Natural killer cell (primary cell): ENCODE measurements at places on chromosomes 4 and X. TPM values are rescaled to one million over a fixed set of nuclear protein-coding genes. Genes with fewer than 3 reads are reported as not detected.

DNA sequence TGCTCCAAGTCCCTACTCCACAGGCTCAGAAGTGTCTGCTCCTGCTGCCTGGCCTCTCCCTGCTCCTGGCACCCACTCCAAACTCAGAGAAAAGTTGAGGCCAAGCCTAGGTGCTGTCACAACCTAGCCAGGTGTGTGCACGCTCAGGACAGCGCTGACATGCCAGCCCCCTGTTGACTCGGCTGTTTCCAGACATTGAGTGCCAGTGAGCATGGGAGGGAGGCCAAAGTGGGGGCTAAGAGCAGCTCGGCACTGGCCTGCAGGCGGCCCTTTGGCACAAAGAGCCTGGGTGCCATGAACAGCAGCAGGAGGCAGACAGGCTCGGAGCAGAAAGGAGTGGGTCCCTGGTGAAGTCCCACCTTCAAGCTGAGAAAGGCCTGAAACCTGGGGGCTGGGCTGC is 79.6 kb upstream of the DDX60 start:
- DNase-seq = no peak

DNA sequence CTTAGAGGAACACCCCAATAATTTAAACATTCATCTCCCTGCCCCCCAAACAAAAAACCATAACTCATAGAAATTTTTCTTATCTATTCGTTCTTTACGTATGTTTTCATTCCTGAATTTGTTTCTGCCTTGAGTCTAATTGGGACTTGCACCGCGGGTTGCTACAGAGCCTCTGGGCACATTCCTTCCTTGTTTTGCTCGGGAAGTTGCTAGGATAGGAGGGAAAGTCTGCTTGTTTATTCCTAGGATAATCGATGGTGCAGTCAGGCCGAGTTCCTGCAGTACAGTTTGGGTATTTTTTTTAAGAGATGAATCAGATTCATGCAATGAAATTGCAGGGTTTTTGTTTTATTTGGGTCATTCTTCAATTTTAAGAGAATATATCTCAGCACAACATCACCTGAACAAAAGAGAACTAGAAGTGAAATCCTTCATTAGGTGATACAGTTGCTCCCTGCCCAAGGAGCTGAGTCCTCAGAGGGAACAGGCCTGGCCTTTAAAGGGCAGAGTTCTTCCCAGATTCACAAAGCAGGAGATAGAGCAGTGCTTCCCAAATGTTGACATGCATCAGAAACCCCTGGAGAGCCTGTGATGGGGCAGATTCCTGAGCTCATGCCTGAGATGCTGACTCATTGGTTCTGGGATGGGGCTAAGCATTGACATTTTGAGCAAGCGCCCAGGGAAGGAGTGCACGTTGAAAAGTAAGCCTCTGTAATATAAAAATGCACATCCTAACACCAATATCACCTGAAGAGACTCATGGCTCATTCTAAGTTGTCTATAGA is 114.9 kb upstream of the FAM9B start:
- no peak for DNase-seq

GRCh38 chrX:118249146-118249545 is 96.8 kb upstream of the WDR44 start:
- no peak for DNase-seq

- no peak for DNase-seq
Observed at GRCh38 chrX:9072281-9072680, 38.4 kb upstream of the FAM9B start.

DNA sequence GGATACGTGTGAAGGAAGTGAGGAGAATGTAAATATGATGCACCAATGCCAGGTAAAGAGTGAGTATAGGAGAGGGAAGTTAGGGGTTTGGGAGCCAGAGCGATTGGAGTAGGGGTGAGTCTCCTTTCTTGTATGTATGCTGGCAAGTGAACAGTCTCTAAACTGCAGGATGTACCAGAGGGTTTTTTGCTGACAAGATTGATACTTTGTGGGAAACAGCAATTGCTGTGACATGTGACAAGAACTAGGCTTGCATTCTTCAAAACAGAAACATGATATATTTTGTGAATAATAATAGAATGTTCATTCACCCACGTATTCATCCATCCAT is 706 bp downstream of the CHIC1 start:
- DNase-seq = no peak

The GLRA2 gene
- total RNA-seq = not detected

DNA sequence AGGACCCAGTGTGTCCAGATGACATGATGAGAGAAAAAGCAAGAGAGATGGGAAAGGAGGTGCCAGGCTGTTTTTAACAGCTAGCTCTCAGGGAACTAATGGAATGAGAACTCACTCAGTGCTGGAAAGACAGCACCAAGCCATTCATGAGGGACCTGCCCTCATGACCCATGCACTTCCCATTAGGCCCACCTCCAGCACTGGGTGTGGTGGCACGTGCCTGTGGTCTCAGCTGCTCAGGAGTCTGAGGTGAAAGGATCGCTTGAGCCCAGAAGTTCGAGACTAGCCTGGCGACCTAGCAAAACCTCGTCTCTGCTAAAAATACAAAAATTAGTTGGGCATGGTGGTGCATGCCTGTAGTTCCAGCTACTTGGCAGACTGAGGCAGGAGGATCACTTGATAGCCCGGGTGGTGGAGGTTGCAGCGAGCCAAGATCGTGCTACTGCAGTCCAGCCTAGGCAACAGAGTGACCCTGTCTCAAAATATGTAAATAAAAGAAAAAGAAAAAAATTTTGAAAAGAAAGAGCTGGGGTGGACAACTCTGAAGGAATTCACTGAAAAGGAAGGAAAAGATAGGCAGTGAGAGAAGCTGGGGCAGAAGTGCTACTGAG is 50.9 kb downstream of the FAM193A start:
- DNase-seq = no peak

- no peak for DNase-seq
Observed at GRCh38 chr4:38989487-38989886, 42.7 kb downstream of the TMEM156 start.

DNA sequence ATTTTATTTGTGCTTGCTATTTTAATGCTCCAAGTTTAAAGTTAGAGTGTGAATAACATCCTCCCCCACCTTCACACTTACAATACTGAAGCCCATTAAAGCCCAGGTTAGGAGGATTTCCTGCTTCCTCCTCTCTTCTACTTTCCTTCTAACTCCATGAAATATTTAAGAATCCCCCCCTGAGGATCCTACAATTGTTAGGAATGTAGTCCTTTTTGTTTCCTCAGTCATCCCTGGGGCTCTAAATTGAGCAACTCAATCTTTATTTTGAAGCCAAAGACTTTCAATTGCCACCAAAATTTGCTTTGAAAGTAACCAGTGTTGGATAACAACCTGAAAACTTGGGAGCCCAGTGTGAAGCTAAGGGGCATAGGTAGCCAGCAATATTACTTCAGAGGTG is 276.9 kb downstream of the FAM47A start:
- no peak for DNase-seq

The NLGN3 gene
- 4.0 TPM for total RNA-seq

DNA sequence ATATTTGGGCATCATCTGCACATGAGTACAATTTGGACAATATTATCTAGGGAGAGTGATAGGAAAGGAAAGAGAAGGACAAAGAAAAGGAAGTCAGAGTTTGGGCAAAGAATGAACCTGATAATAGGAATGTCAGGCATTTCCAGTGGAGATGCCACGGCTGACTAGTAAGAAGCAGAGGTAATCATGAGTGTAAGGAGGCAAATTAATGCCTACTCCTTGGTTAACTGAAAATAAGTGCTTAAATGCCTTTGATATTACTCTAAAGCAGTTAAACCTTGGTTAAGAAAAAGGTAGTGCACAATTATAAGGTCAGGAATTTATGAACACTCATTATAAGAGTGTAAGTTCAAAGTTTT is 99.2 kb upstream of the DDIT4L start:
- DNase-seq = no peak

DNA sequence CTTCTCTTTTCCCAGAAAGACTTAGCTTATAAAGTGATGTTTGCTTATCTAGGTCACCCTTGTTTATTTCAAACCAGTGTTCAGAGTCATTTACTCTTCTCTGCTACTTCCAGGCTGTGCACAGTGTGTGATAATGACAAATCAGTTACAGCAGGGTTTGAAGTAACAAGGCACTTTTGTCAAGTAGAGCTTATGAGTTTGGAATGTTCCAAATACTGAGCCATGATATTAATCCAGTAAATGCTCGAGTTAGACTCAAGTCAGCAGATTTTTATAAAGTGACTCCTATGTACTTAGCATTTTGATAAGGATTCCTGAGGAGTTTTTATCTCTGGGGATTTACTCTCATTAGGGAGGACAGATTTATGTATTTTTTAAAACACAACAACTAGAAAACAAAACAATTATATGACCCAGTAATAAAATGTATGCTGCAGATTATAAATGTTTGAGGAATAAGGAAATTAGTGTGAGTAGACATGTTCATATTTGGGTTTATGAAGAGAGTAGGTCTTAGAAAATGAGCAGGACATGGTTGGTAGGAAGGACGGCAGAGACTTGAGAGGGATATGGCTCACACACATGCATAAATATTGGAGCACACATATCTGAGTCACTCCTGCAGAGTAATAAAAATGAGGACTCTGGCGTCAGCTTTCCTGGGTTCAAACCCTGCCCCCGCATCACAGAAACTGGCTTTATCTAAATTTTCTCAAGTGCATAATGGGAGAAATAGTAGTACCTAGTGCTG is 271.2 kb downstream of the FBXO8 start:
- DNase-seq = no peak

The SSX4B gene
- not detected for total RNA-seq

The SULT1B1 gene
- 24.6 TPM for total RNA-seq

The SLITRK4 gene
- 0.65 TPM for total RNA-seq

DNA sequence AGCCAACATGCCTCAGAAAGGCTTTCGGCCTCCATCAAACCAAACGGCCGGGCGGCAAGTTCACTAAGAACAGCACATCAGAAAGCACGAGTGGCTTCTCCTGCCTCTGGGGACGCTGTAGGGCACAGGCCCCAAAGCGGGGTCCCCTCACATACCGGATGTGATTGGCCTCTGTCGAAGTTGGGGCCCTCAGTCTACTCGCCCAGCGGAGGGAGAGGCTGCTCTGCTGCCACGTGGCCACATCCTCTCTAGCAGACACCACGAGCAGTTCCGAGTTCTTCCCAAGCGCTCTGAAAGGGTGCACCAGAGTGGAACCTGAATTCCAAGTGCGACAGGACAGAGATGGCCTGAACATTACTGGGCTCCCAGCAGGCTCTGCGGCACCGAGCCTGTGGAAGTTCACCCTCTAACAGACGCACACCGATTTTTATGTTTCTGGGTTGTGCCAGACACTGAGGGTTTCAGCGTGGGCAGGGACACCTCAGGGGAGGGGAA is 21.1 kb downstream of the NOP14 start:
- DNase-seq = no peak

The ZNF157 gene
- total RNA-seq = 0.61 TPM

DNA sequence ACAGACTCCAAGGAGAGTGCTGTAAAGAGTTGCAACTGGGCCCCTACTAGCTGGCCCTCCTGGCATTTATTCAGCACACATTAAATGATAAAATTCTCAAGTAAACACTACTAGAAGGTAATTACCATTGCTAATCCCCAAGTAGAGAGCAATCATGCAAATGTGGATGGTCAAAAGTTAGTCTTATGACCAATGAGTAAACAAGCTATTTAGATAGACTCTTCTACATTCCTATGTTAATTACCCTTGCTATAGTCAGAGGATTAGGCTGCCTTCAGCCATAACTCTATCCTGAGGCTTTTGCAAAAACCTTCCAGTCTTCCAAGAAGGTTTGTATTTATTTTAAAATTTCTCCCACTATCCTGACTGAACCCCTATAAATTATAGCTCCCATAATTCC is 28.3 kb upstream of the HPGD start:
- no peak for DNase-seq

DNA sequence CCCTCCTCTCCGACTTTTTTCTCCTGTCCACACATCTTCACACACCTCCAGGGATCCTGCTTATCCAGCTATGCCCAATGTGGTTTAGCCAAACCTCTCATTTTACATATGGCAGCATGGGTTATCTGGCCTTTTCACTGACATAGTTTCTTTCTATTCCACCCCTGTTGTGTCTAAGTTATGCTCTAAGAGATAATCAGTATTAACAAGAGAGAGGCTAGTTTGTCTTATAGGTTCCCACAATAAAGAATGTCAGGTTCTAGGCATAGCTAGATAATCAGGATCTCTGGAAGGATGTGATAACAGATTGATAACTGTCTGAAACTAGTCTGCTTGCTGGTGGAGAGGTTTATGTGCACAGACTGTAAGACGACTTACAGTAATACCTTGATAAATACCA is 7.7 kb upstream of the GALNT7 start:
- DNase-seq = no peak

DNA sequence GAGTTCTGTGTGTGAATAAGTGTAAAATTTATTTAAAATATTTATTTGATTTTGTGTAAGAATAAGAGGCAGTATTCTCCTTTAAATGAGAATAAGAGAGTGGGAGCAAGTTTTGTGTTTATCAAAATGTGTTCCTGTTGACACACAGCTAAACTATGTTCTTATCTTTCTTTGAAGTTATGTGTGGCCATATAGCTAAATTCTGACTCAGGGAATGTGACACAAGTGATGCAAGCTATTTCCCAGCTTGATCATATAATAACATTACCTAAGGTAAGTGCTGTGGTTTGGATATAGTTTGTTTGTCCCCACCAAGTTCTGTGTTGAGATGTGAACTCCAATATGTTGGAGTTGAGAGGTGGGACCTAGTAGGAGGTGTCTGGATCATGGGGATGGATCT is 740.0 kb upstream of the IGFBP7 start:
- DNase-seq = no peak

The PDE5A gene
- 2.5 TPM for total RNA-seq

GRCh38 chr4:121760205-121760604 is 4.8 kb downstream of the SMIM43 start:
- DNase-seq = no peak

GRCh38 chrX:4881277-4881676 is 1167.8 kb upstream of the PRKX start:
- DNase-seq = no peak
